ENCODE measurements at places on chromosomes 1 and 21. TPM values are rescaled to one million over a fixed set of nuclear protein-coding genes. Genes with fewer than 3 reads are reported as not detected.

The EDARADD gene
- 2.2 TPM for total RNA-seq

DNA sequence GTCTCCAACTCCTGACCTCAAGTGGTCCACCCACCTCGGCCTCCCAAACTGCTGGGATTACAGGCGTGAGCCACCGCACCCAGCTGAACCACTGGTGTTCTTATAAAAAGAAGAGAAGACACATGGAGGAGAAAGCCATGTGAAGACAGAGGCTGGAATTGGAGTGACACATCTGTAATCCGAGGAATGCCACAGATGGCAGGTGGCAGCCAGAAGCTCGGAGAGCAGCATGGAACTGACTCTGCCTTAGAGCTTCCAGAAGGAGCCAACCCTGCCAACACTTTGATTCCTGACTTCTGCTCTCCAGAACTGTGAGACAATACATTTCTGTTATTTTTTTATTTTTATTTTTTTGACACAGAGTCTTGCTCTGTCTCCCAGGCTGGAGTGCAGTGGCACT, 59.0 kb upstream of the ATP2B4 start:
- no peak for DNase-seq

- no peak for DNase-seq
Observed at GRCh38 chr1:203796236-203796605, 798 bp downstream of the ZBED6 start.

GRCh38 chr1:214566158-214567104, 15.0 kb upstream of the PTPN14 start:
- no peak for DNase-seq

The KRTAP10-10 gene
- total RNA-seq: not detected

The LRRC38 gene
- total RNA-seq: not detected

GRCh38 chr1:229068270-229068987, 202.5 kb upstream of the RAB4A start:
- no peak for DNase-seq

The CFAP107 gene
- not detected for total RNA-seq

- DNase-seq: no peak
Observed at GRCh38 chr1:17161137-17161740, 42.0 kb upstream of the PADI2 start.

- DNase-seq: no peak
Observed at GRCh38 chr21:40176724-40177123, 309.5 kb downstream of the PCP4 start.

The NECTIN4 gene
- 0.09 TPM for total RNA-seq

The CFAP45 gene
- total RNA-seq: 1.6 TPM

The LCE1A gene
- total RNA-seq: not detected

DNA sequence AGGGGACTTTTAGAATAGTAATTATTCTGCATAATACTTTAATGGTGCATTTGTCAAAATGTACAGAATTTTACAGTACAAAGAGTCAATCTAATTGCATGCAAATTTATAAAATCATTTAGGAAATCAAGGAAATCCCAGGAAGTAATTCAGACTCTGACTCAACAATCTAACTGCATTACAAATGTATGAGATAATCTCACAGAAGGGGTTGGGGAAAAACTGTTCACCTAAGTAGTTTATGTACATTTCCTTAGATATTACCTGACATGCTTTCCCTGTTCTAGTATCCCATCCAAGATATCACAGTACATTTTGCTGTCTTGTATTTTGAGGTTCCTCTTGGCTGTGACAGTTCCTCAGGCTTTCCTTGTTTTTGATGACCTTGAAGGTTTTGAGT, 4.7 kb downstream of the CRB1 start:
- DNase-seq: no peak

DNA sequence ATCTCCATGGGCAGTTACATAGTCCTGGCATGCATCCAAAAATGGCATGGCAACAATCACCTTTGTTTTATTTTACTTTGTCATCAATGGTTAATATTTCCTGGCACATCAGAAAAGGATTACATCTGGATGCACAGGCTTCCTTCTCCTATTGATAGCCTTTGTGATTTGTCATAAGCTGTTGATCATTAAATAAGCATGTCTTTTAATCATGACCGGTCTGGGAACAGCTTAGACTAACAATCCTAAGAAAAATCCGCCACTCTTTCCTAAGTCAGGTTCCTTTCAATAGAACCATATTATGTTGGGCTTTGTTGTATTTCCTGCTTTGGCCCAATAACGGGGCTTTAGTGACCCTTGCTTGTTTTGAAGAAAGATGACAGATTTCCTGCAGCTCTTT, 330.6 kb downstream of the DUSP10 start:
- no peak for DNase-seq

- no peak for DNase-seq
Observed at GRCh38 chr1:238129677-238130076, 239.0 kb upstream of the ZP4 start.
